Mammary epithelial cell (primary cell): ENCODE measurements at places on chromosomes 2 and 18.
A peak's percentile ranks its signal among the peaks of the same experiment; 100 is the strongest.

GRCh38 chr2:70443078-70443465 lies 110.6 kb downstream of the TGFA start:
- DNase-seq, result no peak

- no peak for DNase-seq
Measured at GRCh38 chr18:9961041-9961440, 47.2 kb downstream of the VAPA start.

GRCh38 chr18:62179213-62179612 lies 7.6 kb downstream of the PIGN start:
- no peak for DNase-seq

GRCh38 chr2:201114350-201114749 lies 1.6 kb upstream of the CFLAR start:
- no peak for DNase-seq

- no peak for DNase-seq
Measured at GRCh38 chr2:55926246-55926645, 2.7 kb upstream of the EFEMP1 start.

DNA sequence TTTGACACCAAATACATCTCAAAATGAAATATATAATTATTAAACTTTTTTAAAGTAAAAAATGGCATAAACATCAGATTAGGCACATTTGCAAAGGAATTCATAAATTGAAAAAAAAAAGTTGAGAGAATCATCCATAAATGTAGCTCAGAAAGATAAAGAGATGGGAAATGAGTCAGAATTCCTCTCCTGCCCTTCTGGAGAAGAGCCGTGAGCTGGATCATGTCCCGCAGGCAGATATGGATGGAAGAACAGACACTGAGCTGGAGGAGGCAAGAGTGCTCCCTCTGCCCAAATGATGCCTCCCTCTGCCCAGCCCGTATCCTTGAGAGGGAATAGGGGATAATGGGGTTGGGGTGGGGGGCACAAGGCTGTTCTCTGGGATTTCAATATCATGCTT lies 190.9 kb downstream of the TFCP2L1 start:
- DNase-seq, result no peak

DNA sequence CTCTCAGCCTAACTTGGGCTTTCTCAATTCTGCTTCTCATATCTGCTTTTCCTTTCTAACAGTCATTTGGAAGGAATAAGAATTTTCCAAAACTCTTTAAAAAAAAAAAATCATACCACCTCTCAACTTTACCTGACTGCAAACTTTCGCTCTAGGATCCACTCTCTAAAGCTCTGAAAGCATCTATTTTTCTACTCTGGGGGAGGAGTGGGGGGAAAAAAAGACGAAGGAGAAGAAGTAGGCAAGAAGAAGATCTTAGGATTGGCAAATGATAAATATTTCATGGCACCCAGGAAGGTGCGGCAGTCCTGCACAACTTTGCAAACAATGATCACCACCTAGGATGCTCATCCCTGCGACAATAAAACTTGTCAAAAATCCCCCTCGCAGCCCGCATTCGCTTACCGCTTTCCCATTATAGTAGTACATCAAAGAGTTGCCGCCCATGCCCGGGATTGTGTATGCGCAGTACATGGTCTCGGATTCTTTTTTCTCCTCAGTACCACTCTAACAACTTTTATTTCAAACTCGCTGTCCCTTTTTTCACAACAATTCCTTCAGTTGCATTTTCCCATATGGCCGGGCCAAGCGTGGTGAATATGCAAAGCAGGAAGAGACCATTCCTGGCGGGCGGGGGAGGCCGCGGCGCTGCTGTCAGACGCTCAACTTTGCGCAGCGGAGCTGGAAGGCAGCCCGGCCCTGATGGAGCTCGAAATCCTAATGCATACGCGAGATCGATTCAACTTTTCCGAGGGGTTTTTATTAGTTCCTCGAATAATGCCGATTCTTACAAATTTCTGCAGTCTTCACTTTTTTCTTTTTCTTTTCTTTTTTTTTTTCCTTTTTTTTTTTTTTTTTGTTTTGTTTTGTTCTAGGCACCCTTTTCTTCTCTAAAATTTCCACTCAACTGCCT lies 266.5 kb downstream of the TCF4 start:
- peak; percentile 79 for DNase-seq
